ENCODE measurements at places on chromosomes 16 and 17.
A peak's percentile ranks its signal among the peaks of the same experiment; 100 is the strongest.

- no peak for DNase-seq
These were observed 58.9 kb upstream of the EFCAB3 start for GRCh38 chr17:62321451-62321850.

DNA sequence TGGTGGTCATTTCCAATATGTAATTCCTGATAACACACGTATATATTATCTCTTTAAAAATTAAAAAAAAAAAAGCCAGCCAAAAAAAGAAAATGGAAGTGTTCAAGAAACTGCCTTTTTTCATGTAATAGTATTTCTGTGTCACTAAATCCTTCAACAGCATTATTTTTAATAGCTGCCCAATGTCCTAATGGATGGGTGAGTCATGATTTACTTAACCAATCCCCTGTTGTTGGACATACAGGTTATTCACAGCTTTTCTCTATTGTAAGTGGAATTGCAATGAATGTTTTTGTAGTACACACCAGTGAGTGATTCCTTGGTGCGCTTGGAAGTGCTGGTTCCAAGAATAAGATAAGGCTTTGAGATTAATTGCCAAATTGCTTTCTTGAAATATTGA is 124.9 kb downstream of the WWOX start:
- DNase-seq, result peak; percentile 21

GRCh38 chr16:11636172-11636721 is 32.0 kb upstream of the SNN start:
- DNase-seq, result peak; percentile 98

DNA sequence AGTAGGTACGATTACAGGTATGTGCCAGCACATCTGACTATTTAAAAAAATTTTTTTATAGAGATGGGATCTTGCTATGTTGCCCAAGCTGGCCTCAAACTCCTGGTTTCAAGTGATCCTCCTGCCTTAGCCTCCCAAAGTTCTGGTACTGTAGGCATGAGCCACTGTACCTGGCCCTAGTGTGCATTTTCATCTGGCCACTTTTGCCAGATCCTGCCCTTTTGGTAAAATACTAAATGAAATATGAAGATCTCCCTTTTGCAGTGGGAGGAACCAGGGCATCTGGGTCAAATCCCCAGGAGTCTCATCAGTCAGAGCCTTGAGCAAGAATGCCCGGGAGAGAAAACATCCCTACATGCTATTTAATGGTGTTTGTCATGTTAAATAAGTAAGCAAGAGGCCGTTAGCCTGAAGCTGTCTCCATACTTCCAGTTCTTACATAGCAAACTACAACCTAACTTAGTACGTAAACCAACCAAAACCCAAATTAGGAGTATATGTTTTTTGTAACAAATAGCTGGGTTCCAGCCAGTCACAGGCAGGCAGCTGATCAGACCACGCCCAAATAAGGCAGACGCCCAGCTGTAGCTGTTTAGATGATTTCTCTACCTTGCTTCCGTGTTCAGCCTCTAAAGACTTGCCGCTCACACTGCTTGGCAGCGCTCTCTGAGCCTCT is 46.5 kb upstream of the CLEC18A start:
- DNase-seq, result no peak

DNA sequence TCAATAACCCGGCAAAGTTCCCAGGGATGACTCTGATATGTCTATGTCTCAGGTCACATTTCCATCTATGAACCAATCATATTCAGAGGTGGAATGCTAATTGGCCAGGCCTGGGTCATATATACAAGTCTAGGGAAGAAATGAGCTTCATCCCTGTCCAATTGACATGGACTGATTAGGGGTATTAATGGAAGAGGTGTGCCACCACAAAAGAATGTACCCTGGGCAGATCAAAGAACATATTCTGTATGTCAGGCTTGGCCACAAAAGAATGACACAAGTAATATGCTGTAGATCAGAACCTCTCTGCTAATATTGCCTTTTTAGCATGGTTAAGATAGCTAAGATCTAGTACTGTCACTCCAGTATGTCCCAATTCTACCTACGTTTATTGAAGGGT is 6.7 kb downstream of the SLC35G3 start:
- no peak for DNase-seq

- DNase-seq, result peak; percentile 96
These were observed 29.9 kb upstream of the ARL4D start for GRCh38 chr17:43368740-43369506.

- peak; percentile 63 for DNase-seq
These were observed 9.9 kb downstream of the FMNL1 start for GRCh38 chr17:45231481-45232116.

GRCh38 chr17:71251951-71252350 is 868.9 kb upstream of the SOX9 start:
- no peak for DNase-seq

- DNase-seq, result no peak
These were observed 529.1 kb downstream of the WWOX start for GRCh38 chr16:78628461-78629045.

- peak; percentile 88 for DNase-seq
These were observed 26.9 kb upstream of the ZNF750 start for GRCh38 chr17:82866590-82867191.

- no peak for DNase-seq
These were observed 18.2 kb downstream of the METTL9 start for GRCh38 chr16:21617607-21618006.

DNA sequence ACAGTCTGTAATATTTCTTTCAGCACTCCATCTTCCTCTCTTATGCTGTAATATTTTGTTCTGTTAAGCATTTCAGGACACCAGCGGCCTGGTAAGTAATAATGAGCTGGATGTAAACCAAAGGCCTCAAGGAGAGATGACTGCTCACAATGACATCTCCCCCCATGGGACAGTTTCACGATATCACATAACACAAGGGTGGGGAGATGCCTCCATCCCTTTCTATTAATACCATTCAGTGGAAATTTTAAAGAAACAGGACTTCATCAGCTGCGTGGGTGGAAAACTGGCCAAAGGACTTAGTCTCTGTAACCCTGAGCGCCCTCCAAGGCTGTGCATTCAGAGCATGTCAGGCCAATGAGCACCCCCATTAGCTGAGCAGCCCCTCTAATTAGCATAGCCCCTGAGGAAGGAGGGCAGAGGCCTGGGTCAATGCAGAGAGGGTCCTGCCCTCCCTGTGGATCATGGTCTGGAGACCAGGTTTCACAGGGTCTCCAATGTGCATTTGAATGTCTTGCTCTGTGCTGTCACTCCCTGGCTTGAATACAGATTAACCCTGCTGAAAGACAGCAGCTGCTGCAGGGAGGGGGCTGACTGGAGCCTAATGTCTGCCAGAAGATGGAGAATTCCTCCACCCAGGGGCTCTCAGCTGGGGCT is 156.4 kb downstream of the HS3ST2 start:
- DNase-seq, result no peak

- peak; percentile 81 for DNase-seq
These were observed 2.5 kb downstream of the TTLL6 start for GRCh38 chr17:48814504-48814903.
